ENCODE measurements at places on chromosomes 6 and 20.

GRCh38 chr20:62535964-62536363 is 60.2 kb upstream of the GATA5 start:
- DNase-seq: no peak

GRCh38 chr6:106512968-106513574 is 116.2 kb downstream of the RTN4IP1 start:
- no peak for DNase-seq

- no peak for DNase-seq
These were observed 232.9 kb downstream of the BCKDHB start for GRCh38 chr6:80339421-80339820.

- no peak for DNase-seq
These were observed 1130.1 kb downstream of the HACE1 start for GRCh38 chr6:103729658-103730057.

- no peak for DNase-seq
These were observed 516.9 kb upstream of the JAG1 start for GRCh38 chr20:11190741-11191140.

- DNase-seq: no peak
These were observed 36.6 kb downstream of the ZNF311 start for GRCh38 chr6:28968476-28968875.

- no peak for DNase-seq
These were observed 80.6 kb downstream of the PHF3 start for GRCh38 chr6:63716169-63716568.

DNA sequence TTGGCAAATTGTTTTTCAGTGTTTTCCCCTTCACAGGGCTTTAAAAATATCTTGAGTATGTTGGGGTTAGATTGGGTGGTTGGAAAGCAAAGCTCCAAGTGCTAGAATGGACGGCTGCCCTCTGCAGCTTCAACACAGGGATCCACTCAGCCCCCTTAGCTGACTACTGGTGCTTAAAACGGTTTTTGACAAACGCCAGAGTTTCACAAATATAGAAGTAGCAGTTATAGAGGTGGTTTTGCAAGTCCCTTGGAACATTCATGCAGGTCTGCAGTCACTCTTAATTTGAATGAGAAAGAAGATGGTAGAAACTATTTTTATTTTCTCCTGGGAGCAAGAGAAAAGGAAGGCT is 175.9 kb downstream of the ARID1B start:
- no peak for DNase-seq

GRCh38 chr20:48158014-48158413 is 372.7 kb upstream of the SULF2 start:
- DNase-seq: no peak

DNA sequence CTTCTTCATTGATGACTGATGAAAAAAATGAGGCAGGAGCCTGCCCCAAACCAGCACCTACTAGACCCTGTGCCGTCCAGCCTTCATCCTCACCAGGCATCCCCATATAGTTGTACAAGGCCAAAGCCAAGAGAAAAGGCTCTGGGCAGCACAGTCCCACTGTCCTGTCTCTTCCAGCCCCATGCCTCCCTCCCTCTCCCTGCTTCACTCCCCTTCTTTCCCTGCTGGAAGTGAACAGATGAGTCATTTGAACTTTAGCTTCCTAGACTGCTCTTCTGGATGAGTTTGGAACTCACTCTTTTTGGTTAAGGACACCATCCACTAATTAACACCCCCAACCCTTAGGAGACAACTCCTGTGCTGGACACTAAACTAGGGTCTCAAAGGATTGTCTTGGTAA is 235.2 kb downstream of the LRFN2 start:
- DNase-seq: no peak

Data from HFF-Myc (cell line).